Thyroid gland (tissue), 4 donors: ENCODE measurements at places on chromosomes 2 and 18. TPM values are rescaled to one million over a fixed set of nuclear protein-coding genes. Genes with fewer than 3 reads are reported as not detected.
A peak's percentile ranks its signal among the peaks of the same experiment; 100 is the strongest.

GRCh38 chr18:11884396-11885030 lies 23.6 kb downstream of the MPPE1 start:
- DNase-seq = no peak

DNA sequence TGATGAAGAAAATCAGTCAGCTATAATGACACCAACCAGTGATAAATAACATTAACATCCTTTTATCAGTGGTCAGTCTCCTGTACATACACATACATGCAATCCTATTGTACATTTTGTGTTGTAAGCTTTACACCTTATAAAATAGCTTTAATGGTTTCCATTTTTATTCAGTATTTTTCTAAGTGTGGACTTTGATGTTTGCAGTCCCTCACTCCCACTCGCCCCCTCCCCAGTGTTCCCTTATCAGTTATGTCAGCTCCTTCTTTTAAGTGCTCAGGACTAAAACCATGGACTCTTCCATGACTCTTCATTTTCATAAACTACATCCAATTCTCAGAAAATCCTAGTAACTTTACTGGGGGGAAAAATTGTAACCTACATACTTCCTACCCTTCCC lies 713.0 kb downstream of the LRRTM4 start:
- DNase-seq = no peak

AOX1 gene
- 72.3 TPM for total RNA-seq

PLGLB2 gene
- 3.3 TPM for total RNA-seq

- peak; percentile 68 for DNase-seq
Measured at GRCh38 chr18:13621886-13622619, 104.3 kb downstream of the FAM210A start.

OXER1 gene
- total RNA-seq = 0.98 TPM

- no peak for DNase-seq
Measured at GRCh38 chr2:77099961-77100360, 422.2 kb downstream of the LRRTM4 start.

DNA sequence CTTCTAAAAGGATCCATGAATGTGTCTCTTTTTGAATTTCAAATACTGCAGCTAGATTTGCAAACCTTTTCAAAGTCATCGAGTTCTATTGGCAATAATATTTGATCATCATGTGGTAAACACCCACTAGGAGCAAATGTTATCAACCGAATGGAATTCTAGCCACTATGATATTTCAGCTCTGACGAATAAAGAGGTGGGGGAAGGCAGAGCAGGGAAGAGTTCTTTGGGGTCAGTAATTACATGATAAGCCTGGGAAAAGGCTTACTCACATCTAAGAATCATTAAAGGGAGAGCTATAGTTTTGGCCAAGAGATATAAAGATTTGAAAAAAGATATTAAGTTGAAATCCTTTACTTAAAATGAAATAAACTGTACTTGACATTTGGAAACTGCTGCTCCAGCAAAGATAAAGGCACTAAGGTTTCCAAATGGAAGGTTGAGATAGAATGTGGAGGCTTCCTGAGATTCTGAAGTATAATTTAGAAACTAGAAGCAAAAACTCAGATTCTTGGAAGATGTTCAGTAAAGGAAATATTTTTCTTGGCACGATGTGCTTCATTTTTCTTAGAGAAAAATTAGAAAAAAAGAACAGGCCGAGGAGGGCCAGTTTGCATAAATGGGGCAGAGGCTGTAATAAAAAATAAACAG lies 104.7 kb upstream of the ARHGAP28 start:
- no peak for DNase-seq

DNA sequence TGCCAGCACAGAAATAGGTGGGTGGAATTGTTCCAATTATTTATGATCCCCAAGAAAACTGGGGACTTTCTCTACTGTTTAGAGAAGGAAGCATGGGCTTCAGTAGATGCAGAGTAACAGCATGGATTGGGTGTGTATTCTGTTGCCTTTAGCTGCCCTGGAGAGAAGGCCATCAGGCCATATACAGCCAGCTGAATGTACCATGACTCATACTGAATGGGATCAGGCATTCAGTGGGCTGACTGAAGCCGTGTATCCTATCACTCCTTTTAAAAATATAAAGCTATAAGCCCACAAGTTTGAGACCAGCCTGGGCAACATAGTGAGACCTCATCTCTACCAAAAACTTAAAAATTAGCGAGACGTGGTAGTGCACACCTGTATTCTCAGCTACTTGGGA lies 16.7 kb upstream of the PLEKHM3 start:
- no peak for DNase-seq

CCDC68 gene
- 1.4 TPM for total RNA-seq

IL1R2 gene
- 2.7 TPM for total RNA-seq

GRCh38 chr2:169966454-169966853 lies 139.2 kb downstream of the UBR3 start:
- DNase-seq = no peak

G6PC2 gene
- 0.29 TPM for total RNA-seq

VSNL1 gene
- total RNA-seq = 0.33 TPM

GRCh38 chr2:19577723-19578122 lies 219.3 kb upstream of the OSR1 start:
- DNase-seq = no peak

DNA sequence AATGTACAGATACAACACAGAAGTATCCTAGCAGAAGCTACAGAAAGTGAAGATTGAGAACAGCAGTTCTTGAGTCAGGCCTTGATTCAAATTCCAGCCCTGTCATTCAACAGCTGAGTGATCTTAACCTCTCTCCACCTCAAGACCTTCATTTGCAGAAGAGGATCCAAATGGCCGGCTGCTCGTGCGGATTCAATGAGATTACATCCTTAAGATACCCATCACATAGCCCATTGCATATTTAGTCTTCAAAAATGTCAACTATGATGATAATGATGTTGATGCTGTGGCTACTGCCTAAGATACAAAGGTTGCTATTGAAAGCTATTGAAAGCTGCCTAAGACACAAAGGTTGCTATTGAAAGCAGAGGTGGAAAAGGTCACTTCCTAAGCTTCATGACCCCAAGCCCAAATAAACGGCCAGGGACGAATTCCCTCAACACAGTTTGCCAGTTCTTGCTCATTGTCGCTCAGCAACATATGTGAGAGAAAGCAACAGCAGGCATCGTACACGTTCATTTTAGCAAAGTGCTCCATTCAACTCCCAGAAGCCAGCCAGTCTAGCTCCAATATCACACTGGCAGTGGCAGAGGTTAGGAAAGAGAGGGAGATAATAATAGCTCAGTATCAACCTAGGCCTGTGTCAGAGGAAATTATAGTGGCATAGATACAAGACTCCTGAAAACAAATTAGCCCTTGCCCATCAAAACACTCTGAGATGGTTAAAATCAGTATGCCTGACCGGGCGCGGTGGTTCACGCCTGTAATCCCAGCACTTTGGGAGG lies 36.1 kb downstream of the MRPL35 start:
- no peak for DNase-seq

- DNase-seq = no peak
Measured at GRCh38 chr2:105399207-105399861, 483 bp upstream of the FHL2 start.

SCLY gene
- total RNA-seq = 21.8 TPM

GRCh38 chr2:216951171-216951570 lies 91.3 kb upstream of the TNP1 start:
- DNase-seq = no peak
